ENCODE measurements at places on chromosomes 2 and 18. TPM values are rescaled to one million over a fixed set of nuclear protein-coding genes. Genes with fewer than 3 reads are reported as not detected.

Gene MARCHF4
- total RNA-seq = not detected

DNA sequence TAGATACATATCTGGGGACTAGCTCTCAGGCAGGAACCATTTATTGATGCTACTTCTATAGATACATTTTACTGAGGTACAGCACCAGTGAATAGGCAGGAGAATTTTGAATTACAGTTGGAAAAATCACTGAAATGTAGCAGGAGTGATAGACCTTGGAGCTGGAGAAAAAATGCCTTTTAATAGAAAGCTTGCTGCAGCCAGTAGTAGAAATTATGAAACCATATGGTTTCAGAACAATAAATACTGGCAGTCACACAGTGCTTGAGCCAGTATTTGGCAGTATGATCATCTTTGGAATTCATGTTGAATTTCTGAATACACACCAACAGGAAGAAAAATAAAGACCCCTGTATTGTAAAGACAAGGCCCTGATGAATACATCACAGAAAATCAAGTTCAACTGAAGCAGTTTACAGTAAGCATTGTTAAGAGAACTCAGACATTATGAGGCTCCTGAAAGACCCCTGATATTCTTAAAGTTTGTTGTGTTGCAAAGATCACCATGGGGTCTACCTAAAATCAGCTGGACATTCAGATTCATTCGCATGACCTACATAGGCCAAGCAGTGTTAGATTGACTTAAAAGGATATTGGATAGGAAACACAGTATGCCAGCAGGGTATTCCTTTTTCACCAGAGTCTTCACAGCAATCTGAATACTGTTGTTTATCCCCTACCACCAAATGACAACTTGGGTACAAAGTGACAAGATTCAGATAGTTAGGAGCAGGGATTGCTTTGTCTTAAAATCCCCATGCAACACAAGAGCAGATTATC, 139.0 kb downstream of the EHBP1 start:
- no peak for DNase-seq
- no peak overlapping the region for H3K4me3 ChIP-seq
- no peaks in the 10 kb centered on the region for H3K27me3 ChIP-seq
- no peaks in the 10 kb centered on the region for H3K36me3 ChIP-seq
- H3K27ac ChIP-seq = no peak overlapping the region
- H3K4me1 ChIP-seq = no peaks in the 10 kb centered on the region

DNA sequence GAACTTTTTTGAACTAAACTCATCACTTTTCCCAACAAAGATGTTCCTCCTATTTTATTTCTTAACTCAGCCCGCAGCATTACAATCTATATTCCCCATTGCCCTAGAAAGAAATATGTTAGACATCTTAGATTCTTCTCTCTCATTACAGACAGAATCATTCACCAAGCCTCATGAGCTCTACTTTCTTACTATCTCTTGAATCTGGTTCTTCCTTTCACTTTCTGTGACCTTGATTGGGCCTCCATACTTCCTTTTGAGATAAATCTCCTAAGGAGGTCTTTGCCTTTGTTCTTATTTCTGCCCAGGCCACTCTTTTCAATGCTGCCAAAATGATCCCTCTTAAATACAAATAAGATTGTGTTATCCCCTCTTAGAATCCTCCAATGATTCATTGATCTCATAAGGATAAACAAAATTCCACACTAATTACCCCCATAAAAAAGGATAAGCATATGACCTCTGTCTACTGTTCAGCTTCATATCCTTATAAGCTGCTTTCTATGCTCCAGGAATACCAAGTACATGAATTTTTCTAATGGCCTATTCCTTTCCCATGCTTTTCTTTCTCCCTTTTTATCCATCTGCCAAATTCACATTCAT, 400.0 kb downstream of the ARHGAP15 start:
- no peaks in the 10 kb centered on the region for H3K27me3 ChIP-seq
- H3K27ac ChIP-seq = no peak overlapping the region
- H3K4me3 ChIP-seq = no peak overlapping the region
- DNase-seq = no peak

Gene TSPYL6
- total RNA-seq = not detected

DNA sequence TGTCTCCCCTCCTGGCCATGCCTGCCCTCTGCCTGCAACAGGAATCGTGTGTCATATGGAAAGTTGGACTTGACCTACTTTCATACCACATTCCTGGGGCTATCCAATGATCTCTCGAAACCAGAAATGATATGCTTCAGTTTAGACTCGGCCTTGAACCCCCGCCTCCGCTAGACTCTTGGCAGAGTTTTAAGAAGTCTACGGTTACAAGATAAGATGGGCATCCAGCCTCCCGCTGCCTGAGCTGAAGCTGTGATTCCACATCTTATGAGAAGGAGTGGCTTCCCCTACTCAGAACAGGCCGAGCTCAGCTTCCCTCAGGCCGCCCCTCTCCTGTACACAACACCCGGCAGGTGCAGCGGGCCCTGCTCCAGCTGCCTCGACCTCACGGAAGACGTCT, 73.9 kb downstream of the MTCL1 start:
- no peaks in the 10 kb centered on the region for H3K36me3 ChIP-seq
- H3K4me1 ChIP-seq = no peaks in the 10 kb centered on the region
- no peak for DNase-seq
- H3K27me3 ChIP-seq = no peaks in the 10 kb centered on the region

DNA sequence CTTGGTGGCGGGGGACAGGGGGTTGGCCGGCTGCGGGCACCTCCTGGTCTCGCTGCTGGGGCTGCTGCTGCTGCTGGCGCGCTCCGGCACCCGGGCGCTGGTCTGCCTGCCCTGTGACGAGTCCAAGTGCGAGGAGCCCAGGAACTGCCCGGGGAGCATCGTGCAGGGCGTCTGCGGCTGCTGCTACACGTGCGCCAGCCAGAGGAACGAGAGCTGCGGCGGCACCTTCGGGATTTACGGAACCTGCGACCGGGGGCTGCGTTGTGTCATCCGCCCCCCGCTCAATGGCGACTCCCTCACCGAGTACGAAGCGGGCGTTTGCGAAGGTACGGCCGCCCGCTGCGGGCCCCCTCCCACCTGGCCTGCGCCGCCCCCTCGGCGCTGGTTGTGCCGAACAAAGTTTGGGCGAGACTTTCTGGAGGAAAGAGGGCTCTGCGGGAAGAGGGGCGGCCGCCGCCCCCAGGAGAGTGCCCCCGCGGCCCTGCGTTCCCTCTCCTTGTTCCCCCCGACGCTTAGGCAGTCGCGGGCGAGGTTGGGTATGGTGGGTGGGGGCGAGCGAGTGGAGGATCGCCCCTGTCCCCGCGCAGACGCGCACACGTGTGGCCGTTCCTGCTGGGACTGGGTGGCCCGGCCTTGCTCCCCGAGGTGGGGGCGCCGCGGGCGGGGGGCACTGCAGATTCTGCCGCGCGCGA, 866 bp downstream of the CRIM1 start:
- peak overlapping the region; percentile 68 for H3K4me3 ChIP-seq
- DNase-seq = peak; percentile 24
- no peaks in the 10 kb centered on the region for H3K36me3 ChIP-seq
- H3K4me1 ChIP-seq = peaks cover 20% of the 10 kb centered on the region
- peaks cover 4% of the 10 kb centered on the region for H3K27me3 ChIP-seq

DNA sequence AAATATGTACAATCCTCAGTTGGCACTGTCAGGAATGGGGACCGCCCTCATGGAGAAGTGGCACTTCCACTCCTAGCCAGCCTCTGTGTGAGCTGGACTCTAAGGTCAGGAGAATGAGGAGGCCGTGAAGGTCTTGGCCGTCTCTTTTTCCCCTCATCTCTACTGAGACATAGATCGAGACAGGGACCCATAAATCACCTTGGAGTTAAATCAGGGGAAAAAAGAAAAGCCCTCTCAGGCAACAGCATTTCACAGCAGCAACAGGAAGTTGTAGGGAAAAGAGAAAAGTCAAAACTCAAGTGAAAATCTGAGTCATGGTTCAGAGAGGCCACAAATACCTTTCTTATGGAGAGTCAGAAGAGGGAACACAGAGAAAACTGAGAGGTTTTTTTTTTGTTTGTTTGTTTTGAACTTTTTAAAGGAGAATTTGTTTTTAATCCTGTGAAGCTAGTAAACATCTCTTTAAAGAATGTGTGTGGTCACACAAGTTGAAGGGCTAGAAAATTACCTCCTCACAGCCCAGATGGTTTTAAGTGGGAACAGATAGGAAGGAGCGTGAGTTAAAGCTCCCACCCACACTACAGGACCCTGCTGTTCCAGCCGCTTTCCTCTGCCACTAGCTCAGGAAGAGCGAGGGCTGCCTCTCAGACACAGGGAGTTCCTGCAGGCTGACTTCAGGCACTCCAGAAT, 30.6 kb upstream of the CYP1B1 start:
- H3K27ac ChIP-seq = no peak overlapping the region
- H3K4me3 ChIP-seq = no peak overlapping the region
- no peaks in the 10 kb centered on the region for H3K4me1 ChIP-seq
- H3K36me3 ChIP-seq = no peaks in the 10 kb centered on the region

- no peak for DNase-seq
- peak overlapping the region; percentile 85 for H3K27ac ChIP-seq
- H3K4me3 ChIP-seq = peak overlapping the region; percentile 35
- no peaks in the 10 kb centered on the region for H3K36me3 ChIP-seq
Measured at GRCh38 chr2:136135462-136135861, 17.5 kb upstream of the CXCR4 start.

DNA sequence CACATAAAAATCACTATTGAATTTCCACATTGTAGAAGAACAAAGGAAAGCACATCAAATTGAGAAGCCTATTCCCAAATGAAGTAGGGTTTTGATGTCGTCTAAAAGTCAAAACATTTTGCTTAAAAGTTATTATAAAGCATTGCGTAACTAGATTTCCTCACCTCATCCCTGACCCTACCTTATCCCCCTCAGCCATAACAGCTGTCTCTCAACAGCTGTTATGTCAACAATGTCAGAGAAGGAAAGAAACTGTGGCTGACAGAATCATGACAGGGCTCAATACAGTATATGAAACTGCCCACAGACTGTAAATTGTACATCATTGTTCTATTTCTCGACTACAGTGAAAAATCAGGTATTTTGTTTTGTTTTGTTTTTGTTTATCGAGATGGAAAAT, 63.0 kb upstream of the ACVR1C start:
- no peak for DNase-seq
- no peaks in the 10 kb centered on the region for H3K36me3 ChIP-seq
- no peak overlapping the region for H3K27ac ChIP-seq
- H3K4me1 ChIP-seq = no peaks in the 10 kb centered on the region
- H3K4me3 ChIP-seq = no peak overlapping the region

Measured in CD8-positive, alpha-beta memory T cell (primary cell).